ENCODE measurements at places on chromosomes 7 and 10.

DNA sequence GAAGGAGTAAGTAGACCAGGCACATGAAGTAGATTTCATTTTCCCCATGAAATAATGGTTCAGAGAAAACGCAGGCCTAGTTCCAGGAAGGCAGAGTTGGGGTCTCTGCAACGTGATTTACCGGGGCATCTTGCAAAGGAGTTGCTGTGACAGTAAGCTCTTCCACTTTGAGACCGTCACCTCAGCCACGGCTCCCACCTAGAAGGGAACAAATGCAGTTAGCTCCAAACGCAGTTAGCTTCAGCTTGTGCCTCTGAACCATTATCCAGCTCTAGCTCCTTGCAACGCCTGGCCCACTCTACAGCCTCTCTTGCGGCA, 7.0 kb upstream of the MYO1G start:
- no peak for DNase-seq

- DNase-seq = no peak
Measured at GRCh38 chr7:28533731-28534531, 121.6 kb downstream of the CREB5 start.

GRCh38 chr7:145263886-145264285, 428.0 kb upstream of the TPK1 start:
- DNase-seq = no peak

DNA sequence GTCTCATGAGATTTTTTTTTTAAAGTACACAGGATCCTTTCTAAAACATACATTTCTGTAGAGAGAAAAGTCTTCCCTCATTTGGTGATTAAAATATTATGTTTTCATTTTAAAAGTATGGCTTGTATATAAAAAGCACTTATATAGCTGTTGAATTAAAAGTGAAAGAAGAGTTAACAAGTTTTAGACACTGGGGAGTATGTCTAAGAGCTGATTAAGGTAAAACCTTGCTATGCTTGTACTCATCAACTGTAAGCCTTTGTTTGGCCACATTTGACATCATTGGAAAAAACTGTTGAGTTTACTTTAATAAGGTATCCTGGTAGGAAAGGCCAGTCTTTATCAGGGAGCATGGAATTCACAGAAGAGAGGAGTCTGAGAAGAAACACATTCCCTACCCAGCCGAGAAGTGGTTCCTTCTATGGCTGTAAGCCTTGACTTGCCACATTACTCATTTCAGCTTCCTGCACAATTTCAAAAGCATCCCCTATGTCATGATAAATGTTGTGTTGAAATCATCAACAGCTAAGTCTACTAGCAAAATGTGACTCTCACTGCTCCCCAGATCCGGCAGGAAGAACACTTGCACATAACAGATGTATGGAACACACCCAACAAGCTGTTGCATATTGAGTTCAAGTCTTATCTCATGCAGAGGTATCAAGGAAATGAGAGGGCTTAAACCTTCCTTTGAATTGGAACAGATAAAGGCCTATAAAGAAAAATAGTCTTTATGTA, 171.8 kb upstream of the CDK1 start:
- DNase-seq = no peak

- no peak for DNase-seq
Measured at GRCh38 chr10:61098966-61099365, 155.0 kb upstream of the RHOBTB1 start.

Data from stimulated activated CD8-positive, alpha-beta memory T cell treated with anti-CD3 and anti-CD28 coated beads, Interleukin-2, amount 100 ng/mL, for 48 hours (primary cell).